ENCODE measurements at places on chromosomes 3 and 15.

DNA sequence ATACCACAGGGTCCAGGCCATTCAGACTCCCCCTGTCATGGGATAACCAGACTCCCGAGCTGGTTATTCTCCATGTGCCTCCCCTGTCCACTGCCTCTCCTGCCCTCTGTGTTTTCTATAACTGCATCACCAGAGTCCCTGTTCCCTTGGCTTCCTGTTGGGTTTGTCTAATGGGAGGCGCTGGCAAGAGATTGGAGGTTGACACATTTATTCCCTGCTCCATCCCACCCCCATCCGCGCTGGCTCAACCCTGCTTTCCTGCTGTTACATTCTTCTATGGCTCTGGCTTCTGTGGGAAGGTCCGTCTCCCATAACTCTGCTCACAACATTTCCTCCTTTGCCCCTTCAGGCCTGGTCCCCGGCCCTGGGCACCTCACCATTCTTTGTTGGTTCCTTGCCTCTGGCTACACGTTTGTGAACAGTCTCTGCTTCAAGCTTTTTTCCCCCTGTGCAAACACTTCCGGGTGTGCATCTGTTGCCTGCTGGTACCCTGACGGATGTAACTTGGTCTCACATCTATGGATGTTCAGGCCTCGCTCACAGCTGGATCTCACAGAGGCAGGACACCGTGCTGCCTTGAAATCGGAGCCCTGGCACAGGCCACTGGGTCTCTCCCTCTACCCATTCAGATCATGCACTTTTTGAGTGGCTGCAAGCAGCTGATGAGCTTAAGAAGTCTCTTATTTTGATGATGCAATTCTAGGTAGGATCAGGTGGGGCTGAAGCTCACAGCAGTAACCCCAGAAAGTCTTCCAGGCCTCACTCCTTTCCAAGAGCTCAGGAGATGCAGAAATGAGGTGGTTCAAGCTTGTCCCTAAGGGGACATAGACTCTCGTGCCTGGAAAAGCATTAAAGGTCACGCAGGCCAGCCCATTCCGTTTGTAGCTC lies 68.6 kb upstream of the ATP13A3 start:
- DNase-seq = no peak

- DNase-seq = no peak
Measured at GRCh38 chr3:19446687-19447086, 298.4 kb downstream of the KCNH8 start.

GRCh38 chr3:76514836-76515235 lies 525.1 kb upstream of the ROBO2 start:
- DNase-seq = no peak

GRCh38 chr3:173258697-173259096 lies 117.7 kb upstream of the SPATA16 start:
- no peak for DNase-seq

- DNase-seq = no peak
Measured at GRCh38 chr15:56767315-56767714, 34.0 kb upstream of the ZNF280D start.

DNA sequence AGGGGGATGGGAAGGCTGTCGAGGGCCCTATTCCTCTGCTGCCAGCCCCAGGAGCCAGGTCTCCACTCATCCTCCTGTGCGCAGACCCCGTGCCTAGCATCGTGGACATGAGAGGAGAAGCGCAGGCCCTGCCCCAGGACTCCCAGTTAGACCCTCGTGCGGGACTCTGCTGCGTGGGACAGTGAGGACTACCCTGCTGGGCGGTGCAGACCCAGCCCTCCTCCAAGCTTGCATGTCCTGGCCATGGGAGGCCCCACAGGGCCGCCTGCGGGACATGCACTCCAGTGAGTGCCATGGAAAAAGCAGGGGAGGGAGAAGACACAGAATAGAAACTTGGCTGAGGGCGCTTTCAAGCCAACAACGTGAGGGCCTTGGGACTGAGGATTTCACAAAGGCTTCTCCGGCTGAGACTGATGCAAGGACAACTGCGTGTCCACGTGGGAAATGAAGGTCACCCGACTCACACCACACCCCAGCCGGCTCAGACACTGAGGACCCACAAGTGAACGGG lies 62.6 kb upstream of the IQSEC1 start:
- peak; percentile 15 for DNase-seq
